Common myeloid progenitor, CD34-positive (primary cell): ENCODE measurements at places on chromosomes 7 and 10.
A peak's percentile ranks its signal among the peaks of the same experiment; 100 is the strongest.

- peak; percentile 43 for DNase-seq
Measured at GRCh38 chr7:25860275-25861163, 291.5 kb upstream of the NFE2L3 start.

- DNase-seq, result peak; percentile 45
Measured at GRCh38 chr10:6877722-6878392, 297.8 kb upstream of the PRKCQ start.

GRCh38 chr10:108070789-108071188 lies 906.3 kb upstream of the SORCS1 start:
- no peak for DNase-seq

DNA sequence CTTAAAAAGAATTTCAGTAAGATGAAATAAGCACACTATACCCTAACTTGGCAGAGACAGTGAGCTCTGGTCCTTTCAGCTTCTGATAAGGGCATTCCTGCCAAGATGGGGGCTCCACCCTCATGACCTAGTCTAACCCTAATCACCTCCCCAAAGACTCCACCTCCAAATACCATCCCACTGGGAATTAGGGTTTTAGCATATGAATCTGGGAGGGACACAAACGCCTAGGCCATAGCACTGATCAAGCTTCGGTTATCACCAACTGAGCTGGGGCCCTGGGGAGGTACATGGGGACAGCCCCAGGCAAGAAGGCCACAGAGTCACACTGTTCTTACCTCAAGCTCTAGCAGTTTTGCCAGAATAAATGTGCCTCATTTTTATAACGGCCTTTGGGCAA lies 31.4 kb downstream of the PALS2 start:
- no peak for DNase-seq

- DNase-seq, result peak; percentile 7
Measured at GRCh38 chr10:60351191-60351853, 38.4 kb downstream of the ANK3 start.

GRCh38 chr7:14995774-14996173 lies 93.2 kb upstream of the DGKB start:
- DNase-seq, result no peak

GRCh38 chr7:73774923-73775322 lies 4.9 kb upstream of the CLDN3 start:
- DNase-seq, result peak; percentile 82

DNA sequence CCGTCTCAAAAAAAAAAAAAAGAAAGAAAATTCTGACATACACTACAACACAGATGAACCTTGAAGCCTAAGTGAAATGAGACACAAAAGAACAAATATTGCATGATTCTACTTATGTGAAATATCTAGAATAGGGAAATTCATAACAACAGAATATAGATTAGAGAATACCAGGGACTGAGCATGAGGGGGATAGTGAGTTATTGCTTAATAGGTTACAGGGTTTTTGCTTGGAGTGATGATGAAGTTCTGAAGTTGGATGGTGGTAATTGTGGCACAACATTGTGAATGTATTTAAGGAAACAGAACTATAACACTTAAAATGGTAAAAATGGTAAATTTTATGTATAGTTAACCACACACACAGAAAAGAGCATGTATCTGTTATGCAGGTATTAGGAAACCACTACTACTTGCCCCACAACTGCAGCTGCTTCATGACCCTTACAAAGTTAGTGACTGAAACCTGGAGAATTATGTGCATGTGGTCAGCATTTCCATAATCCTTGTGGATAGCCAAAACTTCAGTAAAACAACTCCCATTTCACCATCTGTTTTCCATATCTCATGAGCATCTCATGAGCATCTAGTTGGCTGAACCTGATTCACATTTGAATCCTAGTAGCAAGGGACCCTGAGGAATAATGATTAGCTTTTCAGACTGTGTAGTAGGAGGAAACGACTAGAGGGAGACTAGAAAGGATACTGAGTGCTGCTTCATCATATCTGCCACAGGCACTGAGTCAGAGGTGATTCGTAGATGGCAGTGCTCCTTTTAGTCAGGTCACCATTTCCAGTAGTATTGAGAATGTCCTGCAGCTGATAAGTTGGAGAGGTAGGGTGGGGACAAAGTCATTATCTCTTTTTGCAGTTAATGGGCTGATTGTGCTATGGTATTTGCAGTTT lies 26.3 kb downstream of the SAMD8 start:
- peak; percentile 17 for DNase-seq

DNA sequence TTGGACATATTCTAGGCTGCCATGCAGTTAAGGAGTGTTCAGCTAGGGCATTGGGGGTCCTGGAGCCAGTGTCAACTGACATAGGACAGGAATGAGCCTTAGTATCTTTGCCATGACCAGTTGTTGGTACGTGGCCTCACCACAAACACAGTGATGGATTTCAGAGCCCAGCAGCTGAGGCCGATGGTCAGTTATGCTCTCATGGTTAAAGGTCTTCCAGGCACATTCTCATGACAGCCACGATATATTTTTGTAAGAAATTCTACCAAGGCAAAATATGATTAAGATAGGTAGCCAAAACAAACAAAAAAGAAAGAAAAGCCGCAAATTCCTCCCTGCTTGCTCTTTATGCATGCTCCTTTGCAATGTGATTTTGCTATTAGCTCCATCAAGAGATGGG lies 47.8 kb downstream of the CDHR3 start:
- no peak for DNase-seq

DNA sequence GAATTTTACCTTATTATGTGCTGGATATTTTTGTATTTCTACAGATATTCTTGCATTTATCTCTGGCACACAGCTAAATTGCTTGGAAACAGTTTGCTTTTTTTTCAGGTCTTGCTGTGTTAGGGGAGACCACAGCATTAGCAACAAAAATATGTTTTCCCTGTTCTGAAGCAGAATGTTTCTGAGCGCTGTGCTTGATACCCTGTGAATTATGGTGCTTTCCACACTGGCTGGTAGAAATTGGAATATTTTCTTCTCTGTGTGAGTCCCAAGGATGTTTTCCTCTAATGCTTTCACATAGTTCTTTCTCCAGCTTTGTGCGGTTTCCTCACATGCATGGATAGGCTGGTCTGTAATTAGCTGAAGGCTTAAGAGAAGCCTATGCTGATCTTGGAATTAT lies 651.6 kb upstream of the IGFBP3 start:
- DNase-seq, result no peak

DNA sequence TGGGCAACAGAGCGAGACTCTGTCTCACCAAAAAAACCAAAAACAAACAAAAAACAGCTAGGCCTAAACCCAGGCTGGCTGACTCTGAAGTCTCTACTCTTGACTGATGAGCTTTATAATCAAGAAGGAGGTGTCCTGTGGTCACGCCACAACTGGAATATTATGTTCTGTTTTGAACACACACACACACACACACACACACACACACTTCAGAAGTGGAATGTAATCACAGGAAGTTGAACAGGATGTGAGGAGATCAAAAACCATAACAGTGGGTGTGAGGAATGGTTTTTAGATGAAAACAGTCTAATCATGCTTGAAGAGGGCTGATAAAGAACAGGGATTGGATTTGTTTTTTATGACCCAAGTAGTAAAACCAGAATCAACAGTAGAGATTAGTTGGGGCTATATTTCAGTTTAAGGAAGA lies 51.1 kb upstream of the IL6 start:
- DNase-seq, result peak; percentile 22

DNA sequence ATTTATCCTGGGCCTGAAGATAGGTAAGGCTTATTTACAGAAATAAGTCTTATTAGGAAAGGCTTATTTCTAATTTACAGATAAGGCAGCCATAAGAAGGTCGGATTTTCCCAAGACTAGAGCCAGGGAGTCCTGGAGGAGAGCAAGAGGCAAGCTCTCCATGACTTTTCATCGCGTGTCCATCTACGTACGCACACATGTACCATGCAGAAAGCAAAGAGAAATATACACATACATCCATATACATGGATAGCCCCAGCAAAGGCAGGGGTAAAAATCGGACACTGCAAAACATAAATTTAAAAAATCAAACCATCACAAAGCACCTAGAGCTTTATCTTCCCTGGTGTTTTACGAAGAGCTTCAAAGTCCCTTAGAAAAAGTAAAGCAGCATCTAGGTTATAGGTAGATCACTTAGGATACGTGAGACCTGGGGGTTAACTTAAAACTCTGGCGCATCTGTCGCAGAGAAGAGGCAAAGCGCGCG lies 25.8 kb upstream of the ZRANB1 start:
- no peak for DNase-seq

DNA sequence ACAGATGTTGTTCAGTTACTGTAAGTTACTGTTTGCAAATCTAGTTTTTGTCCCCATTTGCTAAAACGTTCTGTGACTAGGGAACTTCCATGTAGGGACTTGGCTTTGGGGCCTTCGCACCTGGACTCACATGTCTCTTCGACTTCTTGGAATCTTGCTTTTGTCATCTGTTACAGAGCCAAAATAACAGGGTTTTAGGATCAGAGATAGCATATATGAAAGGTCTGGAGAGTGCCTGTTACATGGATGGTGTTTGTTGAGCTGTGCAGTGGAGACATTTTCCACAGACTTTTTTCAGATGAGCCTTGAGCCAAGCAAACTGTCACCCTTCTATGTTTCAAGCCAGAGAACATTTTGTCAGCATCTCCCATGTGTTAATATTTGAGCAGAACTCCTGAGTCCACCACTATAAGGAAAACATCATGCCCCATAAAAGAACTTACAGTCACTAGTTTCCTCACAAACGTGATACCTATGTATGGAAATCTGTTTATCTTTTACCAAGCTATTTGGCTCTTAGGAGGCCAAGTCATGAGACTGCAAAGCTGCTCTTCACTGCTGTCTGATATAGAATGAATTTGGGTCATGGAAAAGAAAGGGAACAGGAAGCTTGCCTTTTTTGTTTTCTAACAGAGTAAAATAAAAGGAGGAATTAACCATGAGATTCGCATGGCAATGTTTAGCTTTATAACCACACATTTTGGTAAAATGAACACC lies 818.6 kb upstream of the IGFBP3 start:
- no peak for DNase-seq

- DNase-seq, result no peak
Measured at GRCh38 chr7:157313645-157314044, 23.2 kb upstream of the DNAJB6 start.

GRCh38 chr10:105187243-105187642 lies 546.2 kb downstream of the SORCS3 start:
- DNase-seq, result no peak

DNA sequence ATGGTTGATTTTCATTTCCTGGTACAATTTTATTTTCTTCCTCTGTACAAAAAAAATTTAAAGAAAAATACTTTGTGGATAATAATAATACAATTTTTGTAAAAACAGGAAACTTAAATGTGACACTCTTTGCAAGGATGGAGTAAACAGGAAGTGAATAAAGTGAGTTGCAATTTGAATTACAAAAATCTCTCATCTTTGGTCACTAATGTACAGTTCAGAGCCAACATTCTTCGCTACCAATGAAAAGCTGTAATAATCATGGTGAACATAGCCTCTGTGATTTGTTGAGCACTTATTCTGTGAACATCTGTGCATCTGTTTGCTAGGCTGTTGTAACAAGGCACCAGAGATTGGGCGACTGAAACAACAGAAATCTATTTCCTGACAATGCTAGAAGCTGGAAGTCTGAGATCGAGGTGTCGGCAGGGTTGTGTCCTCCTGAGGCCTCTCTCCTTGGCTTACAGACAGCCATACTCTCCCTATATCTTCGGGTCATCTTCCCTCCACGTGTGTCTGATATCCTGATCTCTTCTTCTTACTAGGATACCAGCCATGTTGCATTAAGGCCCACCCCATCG lies 295.3 kb upstream of the KLF6 start:
- no peak for DNase-seq

GRCh38 chr10:117441361-117441760 lies 66.1 kb upstream of the PDZD8 start:
- DNase-seq, result no peak

GRCh38 chr7:46752881-46753366 lies 829.0 kb downstream of the TNS3 start:
- peak; percentile 65 for DNase-seq

GRCh38 chr10:72334825-72335393 lies 19.8 kb downstream of the DNAJB12 start:
- peak; percentile 98 for DNase-seq
